ENCODE measurements at places on chromosomes 12 and 14. TPM values are rescaled to one million over a fixed set of nuclear protein-coding genes. Genes with fewer than 3 reads are reported as not detected.
A peak's percentile ranks its signal among the peaks of the same experiment; 100 is the strongest.

- DNase-seq, result no peak
Observed at GRCh38 chr12:43891856-43892574, 56.1 kb downstream of the TMEM117 start.

- no peak for DNase-seq
Observed at GRCh38 chr14:105519946-105520698, 6.3 kb upstream of the TMEM121 start.

DNA sequence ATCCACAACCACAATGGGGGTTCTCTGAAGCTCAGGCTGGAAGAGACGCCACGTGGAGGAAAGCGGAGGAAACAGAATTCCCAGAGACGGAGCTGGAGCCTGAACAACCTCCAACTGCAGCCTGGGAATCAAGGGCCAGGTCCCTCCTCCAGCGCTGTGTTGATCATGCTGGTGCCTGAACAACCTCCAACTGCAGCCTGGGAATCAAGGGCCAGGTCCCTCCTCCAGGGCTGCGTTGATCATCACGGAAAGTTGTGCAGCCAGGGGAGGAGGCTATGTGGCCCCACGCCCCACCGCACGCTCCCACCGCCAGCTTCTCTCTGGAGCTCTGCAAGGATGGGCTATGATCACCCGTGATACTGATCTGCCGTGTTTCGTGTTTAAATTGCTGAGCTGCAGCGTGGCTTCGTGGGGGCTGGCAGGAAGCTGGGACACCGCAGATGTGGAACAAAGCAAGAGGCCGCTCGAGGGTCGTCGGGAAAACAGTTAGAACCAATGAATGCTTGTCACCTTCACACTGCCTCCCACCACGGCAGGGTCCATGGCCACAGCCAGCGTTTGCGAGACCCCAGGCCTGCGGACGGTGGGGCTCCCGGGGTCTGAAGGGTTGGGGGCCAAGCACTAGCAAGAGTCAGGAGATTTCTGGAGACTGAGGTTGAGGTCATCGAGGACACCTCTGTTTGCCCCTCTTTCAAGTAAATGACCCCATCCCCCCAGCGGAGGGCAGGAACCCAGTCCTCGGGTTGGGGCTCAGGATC, 51.8 kb upstream of the FBRSL1 start:
- DNase-seq, result no peak

- DNase-seq, result no peak
Observed at GRCh38 chr12:108117163-108117849, 11.8 kb upstream of the WSCD2 start.

The C1RL gene
- total RNA-seq, result 42.3 TPM

The TPH2 gene
- total RNA-seq, result not detected

The SLC2A13 gene
- total RNA-seq, result 15.2 TPM

DNA sequence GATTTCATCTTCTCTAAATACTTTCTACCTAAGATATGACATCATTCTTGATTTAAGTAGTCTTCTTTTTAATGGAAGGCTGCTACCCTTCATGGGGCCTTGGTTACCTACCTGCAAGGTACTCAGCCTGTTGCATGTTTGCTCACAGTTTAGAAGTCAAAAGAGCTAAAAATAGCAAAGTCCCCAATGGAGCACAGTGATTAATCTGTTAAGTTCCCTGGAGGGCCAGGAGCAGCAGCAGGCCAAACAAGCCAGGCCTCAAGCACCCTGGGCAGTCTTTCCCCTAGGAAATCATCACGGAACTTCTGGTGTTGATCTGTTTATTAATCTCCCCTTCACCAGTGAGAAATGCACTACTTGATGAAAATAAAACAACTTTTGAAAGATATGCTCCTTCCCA, 24.0 kb upstream of the SLC8A3 start:
- DNase-seq, result no peak

DNA sequence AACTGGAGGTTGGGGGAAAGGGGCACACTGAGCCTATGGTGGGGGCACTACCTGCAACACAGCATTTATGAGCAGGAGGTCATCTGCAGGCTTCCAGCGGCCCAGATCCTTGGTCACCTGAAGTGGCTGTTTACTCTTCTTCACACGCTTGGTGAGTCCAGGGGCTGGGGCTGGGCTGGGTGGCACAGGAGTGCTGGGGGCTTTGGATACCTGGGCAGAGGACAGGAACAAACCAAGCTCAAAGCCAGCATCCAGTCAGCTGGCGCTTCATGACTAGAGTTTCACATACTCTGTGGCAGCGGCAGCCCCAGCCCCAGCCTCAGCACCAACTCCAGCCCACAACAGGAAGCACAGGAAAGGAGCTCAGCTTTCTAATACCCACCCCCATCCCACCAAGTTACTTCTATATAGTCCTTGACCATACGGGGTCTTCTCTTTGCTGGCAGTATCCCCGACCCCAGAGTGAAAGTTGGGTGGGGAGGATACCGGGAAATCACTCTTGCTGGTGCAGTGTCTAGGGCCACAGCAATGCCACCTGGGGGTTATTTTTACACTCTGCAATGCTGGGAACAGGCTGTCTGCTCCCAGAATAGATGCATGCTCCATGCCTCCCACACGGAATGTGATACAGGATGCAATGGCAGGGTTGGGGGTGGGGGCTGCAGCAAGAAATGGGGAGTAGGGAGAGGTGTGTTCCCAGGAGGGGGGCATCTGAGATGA, 3.1 kb downstream of the MCRS1 start:
- DNase-seq, result no peak

- DNase-seq, result peak; percentile 92
Observed at GRCh38 chr14:103522649-103523574, at the start of gene CKB. CKB (minus strand) TSS chr14:103522830; CDS start chr14:103522493, 337 bp downstream.

- DNase-seq, result no peak
Observed at GRCh38 chr12:109727746-109728726, 14.4 kb downstream of the FAM222A start.

The RARG gene
- total RNA-seq, result 160 TPM

DNA sequence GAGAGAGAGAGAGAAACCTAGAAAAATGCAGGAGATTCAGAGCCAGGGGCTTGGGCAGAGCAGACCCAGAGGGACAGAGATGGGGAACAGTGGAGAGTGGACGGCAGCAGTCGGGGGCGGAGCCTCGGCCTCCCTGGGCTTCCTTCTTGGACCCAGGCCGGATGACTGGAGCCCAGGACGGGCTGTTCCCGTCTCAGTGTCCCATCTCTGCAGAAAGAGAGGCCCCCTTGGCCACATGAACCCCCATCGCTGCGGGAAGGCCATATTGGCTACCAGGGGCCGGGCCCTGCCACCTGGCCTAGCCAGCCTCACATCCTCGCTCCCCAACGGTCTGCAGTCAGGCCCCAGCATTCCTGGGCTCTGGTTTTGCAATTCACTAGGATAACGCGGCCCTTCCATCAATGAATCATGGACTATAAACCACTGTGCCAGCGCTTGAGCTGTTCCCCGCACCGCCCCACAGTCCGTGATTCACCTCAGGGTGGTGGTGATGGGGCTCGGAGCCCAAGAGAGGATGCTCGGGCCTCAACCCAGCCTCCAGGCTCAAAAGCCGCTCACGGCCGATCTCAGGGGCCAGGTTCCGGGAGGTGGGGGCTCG, 116.5 kb downstream of the RFLNA start:
- peak; percentile 75 for DNase-seq

DNA sequence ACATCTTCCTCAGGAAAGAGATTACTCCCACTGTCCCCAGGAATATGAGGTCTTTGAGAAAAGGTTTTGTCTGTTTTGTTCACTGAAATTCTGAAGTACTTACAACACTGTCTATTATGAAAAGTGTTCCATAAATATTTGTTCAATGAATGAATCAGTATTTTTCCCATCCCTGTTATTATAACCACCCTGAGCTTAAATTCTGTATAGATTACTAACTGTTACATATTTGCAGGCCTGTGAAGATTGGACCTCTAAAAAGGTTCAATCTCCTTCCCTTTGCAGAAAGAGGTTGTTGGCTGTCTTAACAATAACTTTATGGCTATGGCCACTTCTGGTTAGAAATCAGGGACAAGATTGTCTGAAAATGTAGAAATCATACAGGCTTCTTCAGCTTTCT, 174.5 kb upstream of the NPAS3 start:
- DNase-seq, result no peak

DNA sequence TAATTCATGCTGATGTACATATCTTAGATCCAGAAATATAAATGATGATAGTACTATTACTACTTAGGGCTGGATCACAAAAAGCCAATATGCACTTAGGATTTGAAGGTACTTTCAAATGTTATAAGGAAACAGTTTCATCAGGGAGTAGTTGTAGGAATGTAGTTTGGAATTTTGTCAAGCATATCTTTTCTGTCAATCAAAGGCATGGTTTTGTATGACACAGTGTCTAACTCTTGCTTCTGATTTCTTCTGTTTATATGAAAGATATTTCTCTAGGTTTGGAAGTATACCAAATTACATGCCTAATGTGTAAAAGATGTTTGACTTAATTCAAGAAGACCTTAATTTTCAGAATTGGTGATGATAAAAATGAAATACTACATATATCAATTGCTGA, 135.7 kb downstream of the RAD51B start:
- DNase-seq, result no peak

DNA sequence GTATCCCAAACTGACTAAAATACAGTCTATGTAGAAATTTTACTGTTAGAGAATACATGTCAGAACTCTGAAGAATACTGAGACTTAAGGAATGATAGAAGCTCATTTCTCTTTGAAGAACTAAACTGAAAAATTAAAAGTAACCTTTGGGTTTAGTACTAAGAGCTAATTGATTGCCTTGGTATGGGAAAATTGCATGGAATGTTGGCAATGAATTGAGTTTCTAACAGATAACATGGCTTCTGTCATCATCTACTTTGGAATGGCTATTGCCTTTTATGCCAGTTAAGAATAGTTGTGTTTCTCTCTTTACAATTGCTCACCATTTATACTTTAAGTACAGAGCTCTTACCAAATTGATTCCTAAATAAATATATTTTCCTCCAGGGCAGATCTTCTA, 308.8 kb upstream of the SYT1 start:
- no peak for DNase-seq

GRCh38 chr12:65609359-65609771, 214.9 kb upstream of the HMGA2 start:
- no peak for DNase-seq

DNA sequence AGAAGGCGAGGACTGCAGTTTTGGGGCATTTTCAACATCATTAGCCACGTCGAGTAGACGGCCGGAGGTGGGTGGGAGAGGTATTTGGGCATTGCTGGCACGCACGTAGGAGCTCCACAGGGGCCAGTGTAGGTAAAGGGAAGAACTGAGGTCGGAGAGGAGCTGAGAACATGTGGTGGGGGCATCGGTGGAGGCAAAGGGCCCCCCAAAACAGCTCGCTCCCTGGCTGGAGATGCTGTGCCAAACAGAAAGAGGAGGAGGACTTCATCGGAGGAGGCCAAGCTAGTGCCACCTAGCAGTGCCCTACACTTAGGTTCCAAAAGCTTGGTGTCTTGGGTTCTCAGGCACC, 52.0 kb upstream of the PPP2R5C start:
- DNase-seq, result peak; percentile 11

DNA sequence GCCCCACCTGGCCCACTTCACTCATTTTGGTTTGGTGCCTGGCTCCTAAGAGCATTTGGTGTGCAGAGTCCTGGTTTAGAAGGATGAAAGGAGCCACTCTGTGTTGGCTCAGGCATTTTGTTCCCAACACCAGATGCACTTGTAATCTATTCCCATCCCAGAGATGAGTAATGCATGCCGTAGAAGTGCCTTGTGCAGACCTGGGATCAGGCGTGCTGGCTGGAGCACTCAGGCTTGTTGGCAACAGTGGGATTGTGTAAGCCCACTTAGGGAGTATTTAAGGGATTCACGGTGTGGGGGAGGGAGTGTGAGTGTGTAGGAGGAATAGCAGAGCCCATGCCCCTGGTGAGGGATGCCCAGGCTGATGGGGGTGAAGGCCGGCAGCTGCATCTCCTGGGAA, 501.5 kb upstream of the TBX3 start:
- DNase-seq, result no peak

GRCh38 chr14:90534091-90534837, 137.4 kb downstream of the CALM1 start:
- DNase-seq, result no peak

DNA sequence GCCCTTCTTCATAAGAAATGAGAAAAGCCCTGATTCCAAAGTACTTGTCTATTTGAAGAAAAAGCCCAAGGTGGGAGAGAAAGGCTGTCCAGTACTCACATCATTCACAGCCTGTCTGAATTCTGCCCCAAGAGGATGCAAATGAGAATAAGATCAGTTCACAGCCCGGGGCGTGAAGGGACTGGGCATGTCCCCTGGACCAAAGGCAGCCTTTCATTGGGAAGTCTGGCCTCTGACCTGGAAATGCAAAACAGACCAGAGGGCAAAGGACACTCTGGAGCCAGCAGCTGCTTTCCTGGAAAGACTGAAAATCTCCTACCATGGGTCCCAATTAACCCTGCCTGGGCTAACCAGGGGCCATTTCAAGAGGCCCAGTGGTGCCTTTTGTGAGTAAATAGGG, 191.2 kb upstream of the PELI2 start:
- DNase-seq, result no peak

The PRPF39 gene
- total RNA-seq, result 32.0 TPM

All from lower leg skin (tissue), 4 donors.